ENCODE measurements at places on chromosomes 11 and 22.

DNA sequence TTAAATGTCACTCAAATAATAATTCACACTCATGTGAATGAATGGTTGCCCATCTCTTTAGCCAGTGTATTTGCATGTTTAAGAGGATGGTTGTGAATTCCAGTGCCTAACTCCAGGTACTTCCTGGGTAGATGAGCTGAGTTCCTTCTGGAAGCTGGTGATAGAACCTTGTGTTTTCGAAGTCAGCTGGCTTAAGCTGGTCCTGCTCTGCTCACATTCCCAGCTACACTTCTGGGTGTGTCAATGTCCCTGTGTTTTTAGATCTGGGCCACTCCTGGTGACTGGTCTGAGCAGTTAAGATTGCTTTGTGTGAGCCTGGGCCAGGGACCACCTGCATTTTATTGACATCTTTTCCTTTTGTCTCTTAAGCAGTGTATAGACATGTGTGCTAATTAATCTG lies 10.6 kb downstream of the TEAD1 start:
- no peak for DNase-seq

GRCh38 chr11:113334183-113334582 lies 19.8 kb downstream of the TTC12 start:
- no peak for DNase-seq

GRCh38 chr22:33324228-33324627 lies 266.0 kb upstream of the SYN3 start:
- no peak for DNase-seq

DNA sequence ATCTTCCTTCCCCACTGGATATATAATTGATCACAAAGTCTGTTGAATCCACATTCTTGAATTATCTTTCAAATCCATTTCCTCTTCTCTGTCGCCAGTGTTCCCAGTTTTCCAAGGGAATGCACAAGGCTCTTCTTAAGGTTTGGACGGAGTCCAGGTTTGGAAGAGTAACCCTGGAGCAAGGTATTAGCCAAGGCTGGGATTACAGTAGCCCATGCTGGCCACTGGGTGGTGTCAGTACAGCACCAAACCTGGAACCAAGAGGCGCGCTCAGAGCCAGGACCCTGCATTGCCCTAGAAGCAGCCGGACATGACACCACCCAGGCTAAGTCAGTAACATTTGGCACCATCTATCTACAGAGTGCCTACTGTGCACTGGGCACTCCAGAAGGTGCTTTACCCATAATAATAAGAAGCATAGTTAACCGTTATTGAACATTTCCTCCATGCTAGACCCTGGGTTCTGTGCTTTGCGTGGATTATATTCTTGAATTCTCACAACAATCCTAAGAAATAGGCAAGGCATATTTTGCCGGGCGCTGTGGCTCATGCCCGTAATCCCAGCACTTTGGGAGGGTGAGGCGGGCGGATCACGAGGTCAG lies 48.0 kb upstream of the CLPB start:
- peak; percentile 63 for DNase-seq

DNA sequence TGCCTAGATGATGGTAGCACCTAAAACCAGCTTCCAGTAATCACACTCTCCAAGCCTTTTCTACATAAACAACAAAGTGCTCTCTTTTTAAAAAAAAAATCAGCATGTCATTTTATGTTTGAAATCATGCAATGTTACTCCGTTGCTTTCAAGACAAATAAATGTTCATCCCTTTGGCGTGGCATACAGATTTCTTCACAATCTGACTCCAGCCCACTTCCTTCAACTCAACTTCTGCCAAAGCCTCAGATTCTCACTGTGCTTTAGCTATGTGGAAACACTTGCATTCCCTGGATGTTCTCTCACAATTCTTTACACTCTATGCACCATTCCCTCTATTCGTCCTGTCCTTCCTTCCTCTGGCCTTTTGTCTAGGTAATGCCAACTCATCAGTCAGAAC lies 206.3 kb upstream of the BLID start:
- no peak for DNase-seq

DNA sequence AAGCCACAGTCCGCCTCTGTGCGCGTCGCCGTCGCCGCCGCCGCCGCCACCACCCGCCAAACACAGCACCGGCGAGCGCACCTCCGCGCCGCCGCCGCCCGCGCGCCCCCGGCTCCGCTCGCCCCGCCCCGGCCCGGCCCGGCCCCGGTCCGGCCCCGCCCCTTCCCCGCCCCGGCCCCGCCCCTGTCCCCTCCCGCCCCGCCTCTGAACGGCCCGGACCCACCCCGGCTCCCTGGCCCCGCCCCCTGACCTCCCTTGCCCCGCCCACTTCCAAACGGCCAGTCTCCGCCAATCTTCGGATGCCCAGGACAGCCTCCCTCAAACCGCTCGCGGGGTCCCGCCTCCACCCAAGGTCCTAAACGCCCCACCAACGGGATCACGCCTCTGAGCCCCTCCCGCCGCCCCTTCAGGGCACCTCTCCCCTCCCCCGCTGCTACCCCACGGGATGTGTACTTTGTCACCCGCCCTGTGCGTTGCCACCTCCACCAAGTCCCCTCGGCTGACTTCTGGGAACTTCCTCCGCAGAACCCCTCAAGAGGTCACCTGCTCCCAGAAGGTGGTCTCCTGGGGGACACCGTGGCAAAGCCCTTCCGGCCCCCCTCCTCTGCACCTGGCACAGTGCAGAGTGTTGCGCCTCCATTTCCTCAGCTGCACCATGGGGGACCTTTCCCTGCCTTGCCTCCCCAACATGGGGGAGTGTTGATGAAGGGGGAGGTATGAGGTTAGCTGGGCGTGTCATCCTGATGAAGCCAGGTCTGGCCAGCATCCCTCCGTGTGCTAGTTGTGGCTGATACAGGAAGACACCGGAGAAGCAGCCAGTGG lies at the start of gene KIAA0930:
TSS of gene KIAA0930 (minus strand) at position 85 of the 822 bp plus-strand sequence. CDS start 191 bp downstream, outside the sequence.
- peak; percentile 86 for DNase-seq

DNA sequence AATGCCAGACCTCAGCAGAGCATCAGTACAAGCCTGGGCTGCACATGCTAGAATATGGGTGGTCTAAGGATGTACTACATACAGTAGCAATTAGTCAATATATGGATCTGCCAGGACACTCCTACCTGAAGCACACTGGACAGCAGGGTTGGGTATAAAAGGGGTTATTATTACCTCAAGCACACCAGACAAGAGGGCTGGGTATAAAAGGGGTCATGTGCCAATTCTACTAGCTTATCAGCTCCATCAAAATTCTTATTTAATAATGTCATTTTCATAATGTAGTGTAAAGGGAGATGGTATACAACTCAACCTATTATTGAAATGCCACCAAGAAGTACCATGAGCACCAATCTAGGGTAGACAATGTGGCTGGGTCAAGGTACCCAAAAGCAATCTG lies 44.7 kb upstream of the PRODH start:
- no peak for DNase-seq

DNA sequence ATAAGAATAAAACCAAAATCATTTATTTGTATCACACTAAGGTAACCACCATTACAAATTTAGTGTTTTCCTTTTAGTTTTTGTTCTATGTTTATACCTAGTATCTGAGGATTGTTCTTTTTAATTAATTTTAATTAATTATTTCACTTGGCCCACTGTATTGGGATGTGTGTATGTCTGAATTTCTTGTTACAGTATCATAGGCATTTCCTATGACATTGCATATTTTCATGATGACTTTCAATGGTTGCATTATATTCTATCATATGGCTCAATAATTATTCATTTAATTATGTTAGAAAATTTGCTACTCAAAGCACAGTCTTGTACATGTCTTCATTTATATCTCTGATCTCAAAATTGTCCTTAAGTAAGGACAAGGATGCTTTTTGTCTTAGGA lies 41.0 kb downstream of the C11orf71 start:
- DNase-seq = no peak

DNA sequence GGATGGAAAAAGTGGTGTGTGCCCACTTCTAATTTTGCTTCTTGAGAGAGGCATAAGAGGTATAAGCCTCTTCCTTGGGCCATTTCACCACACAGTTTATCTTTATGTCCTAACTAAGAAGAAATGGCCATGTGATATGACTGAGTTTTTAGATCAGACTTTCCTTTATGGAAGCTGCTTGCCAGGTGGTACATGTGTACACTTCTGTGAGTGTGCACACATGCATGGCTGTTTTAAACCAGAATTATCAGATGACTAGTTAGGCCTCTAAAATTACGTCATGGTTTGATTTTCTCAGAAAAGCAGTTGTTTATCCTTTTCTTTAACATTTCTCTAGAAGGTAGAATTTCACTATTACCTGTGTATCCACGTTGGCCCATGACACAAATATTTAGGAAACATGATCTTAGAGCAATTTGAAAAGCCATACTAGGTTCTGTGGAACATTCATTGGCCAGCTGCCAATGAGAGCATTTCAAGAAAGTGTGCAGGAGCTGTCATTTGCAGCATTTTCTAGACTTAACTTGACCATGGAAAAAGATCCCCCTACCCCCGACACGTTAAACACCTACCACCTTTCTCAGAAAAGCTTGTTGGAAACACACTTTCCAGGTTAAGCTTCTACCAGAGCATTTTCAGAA lies 109.2 kb upstream of the GAL start:
- no peak for DNase-seq

DNA sequence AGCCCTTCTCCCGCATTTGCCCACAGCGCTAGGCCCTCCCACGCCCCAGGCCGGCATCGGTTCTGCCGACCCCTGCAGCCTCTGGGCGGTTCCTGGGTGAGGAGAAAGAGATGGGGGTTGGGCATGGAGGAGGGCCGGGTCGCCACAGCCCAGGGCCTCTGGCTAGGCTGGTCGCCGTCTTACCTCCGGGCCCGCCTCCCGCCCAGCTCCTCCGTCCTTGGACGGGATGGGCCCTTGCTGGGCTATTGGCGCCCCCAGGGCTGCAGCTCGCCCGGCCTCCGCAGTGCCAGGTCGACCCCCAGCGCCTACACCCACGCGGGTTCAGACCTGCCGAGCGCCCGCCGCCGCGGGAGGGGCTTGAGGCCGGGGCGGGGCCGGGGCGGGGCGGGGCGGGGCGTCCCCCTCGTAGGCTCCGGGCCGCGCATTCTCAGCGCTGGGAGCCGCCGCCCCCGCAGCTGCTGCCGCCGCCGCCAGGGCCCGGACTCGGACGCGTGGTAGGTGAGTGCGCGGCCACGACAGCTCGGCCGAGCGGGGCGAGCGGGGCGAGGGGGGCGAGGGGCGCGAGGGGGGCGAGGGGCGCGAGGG lies at the start of gene CD151:
TSS of gene CD151 (plus strand) at position 424 of the 585 bp plus-strand sequence. CDS start 3,118 bp downstream, outside the sequence.
- DNase-seq = no peak

DNA sequence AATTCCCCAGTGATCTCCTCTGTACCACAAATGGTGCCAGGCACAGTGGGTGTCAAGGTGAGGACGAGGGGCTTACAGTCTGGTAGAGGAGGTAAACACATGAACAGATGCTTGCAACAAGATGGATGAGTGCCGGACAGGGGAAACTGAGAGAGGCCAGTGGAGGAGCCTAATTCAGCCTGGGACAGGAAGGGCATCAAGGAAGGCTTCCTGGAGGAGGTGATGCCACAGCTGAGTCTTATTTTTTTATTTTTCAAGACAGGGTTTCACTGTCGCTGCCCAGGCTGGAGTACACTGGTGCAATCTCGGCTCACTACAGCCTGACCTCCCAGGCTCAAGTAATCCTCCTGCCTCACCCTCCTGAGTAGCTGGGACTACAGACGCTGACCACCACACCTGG lies 18.8 kb upstream of the NEFH start:
- DNase-seq = no peak

GRCh38 chr11:122154227-122154626 lies 38.2 kb upstream of the BLID start:
- DNase-seq = no peak

DNA sequence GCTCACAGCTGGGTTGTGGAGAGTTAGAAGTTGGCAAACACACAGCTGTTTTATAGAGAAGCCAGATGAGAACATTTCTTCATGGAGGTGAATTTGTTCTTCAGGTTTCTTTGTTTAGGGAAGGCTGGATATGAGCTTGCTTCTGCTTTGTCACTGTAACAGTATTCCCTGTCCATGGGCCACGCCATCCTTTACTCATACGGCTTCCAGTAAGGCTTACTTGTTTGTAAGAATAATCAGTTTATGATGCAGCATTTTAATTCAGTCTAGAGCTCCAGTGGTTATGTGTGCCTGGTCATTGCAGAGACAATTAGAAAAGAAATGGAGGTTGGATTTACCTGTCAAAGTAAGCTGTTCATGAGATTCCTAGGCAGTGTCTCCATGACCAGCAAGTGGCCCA lies 131.8 kb downstream of the TRIM44 start:
- no peak for DNase-seq

DNA sequence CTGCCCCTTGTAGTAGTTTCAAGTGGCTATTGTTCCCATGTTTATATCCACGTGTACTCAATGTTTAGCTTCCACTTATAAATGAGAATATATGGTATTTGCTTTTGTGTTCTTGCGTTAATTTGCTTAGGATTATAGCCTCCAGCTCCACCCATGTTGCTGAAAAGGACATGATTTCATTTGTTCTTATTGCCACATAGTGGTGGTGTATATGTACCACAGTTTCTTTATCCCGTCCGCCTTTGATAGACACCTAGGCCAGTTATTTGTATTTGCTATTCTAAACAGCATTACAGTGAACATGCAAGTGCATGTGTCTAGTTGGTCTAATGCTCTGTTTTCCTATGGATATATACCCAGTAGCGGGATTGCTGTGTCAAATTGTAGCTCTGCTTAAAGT lies 6.8 kb downstream of the OR51B2 start:
- no peak for DNase-seq

GRCh38 chr11:61916737-61917333 lies 531 bp downstream of the RAB3IL1 start:
- DNase-seq = no peak

- no peak for DNase-seq
Observed at GRCh38 chr11:8234910-8235309, 28.8 kb downstream of the LMO1 start.

- no peak for DNase-seq
Observed at GRCh38 chr11:1015826-1016545, 20.5 kb downstream of the MUC6 start.

DNA sequence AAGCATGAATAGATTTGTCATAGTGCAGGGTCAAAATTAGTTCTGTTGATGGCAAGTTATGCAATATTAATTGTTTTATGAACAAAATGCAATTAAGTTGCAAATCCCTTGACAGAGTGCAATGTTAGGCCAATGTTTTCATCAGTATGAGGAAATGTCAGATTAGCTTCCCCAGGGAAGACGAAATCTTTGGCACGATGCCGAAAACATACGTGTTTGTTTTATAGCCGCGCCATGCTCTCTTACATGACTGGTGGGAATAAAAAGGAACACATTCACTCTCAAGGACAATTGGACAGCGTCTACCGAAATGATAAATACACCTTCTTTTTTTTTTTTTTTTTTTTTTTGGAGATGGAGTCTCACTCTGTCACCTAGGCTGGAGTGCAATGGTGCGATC lies 27.0 kb downstream of the MFNG start:
- no peak for DNase-seq

GRCh38 chr11:62273789-62274275 lies 3.9 kb downstream of the SCGB2A2 start:
- DNase-seq = no peak

- no peak for DNase-seq
Observed at GRCh38 chr11:35523331-35523768, 2.1 kb downstream of the PAMR1 start.

DNA sequence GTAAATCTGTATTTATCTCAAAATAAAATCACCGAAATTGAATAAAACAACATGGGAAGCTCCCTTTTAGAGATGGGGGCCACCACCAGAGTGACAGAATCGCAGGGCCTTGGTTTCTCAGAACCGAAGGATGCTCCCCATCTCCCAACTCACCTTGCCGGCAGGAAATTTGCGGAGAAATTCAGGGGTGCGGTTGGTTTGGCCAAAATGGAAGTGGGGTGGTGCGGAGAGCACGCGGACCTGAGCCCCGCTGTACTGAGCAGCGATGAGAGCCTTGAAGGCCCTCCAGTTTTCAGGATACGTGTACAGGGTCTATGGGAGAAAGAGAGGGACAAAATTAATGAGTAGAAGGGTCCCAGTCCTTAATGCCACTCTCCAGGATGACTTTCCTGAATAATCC lies 1.3 kb downstream of the EEF1G start:
- DNase-seq = no peak

Data from CD4-positive, alpha-beta T cell treated with Interleukin-15 for 1 hour (primary cell).